ENCODE measurements at places on chromosomes 12 and 14.

- no peak for DNase-seq
These were observed 98.3 kb downstream of the LRRC74A start for GRCh38 chr14:76924371-76925096.

DNA sequence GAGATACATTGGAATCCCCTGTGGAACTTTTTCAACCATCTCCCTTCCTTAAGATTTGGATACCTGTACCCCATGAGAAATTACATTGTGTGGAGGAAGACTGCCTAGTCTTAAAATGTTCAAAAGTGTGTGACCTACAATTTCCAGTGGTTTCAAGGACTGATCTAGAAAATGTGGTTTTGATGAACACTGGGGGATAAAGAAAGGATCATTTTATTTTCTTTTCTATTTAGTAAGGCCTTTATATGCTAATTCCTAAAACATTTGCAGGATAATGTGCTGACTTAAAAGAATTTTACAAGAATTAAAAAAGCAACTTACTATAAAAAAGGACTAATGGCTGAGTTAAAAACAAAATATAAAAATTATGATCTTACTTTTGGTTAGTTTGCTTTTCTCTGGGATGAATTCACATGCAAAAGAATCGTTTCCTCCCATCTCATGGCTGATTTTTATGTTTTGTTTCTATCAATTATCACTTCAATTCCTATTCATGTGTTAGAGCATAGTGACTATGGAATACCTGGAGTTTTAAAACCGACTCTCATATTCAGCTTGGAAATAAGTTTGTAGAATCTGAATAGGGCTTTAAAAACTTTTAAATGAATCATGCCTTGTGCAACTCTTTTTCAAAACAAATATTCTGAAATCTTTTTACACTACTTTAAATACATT lies 39.9 kb upstream of the PYGL start:
- no peak for DNase-seq

GRCh38 chr14:86038387-86039042 lies 508.6 kb downstream of the FLRT2 start:
- no peak for DNase-seq

DNA sequence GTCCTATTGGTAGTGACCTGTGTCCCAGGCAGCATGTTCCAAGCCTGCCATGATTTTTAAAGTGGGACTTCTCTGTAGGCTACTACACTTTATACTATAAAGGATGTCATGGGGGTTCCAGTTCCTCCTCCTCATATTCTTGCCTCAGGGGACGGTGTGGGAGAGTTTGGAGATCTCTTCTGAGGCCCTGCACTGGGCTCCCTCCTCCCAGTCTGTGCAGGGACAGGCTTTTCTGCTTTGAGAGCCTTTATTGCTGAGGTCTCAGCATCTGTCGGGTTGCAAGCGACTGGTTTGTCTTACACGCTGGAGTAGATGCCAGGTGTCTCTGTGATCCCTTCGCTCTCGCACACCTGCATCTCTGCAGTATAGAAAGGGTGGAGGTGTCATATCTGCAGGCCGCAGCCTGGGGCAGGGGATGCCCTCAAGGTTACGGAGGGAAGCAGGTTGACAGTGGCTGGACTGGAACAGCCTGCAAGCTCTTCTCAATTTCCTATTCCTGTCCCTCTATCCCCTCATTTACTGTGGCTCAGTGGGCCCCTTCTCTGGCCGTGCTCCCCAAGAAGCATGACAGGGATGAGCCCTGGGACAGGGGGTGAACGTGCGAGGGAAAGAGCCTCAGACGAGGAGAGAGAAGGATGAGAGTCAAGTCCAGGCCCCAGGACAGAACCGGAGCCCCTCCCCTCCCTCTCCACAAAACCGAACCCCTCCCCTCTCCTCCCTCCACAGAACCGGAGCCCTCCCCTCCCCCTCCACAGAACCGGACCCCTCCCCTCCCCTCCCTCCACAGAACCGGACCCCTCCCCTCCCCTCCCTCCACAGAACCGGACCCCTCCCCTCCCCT lies 51.3 kb downstream of the SLC6A12 start:
- no peak for DNase-seq

DNA sequence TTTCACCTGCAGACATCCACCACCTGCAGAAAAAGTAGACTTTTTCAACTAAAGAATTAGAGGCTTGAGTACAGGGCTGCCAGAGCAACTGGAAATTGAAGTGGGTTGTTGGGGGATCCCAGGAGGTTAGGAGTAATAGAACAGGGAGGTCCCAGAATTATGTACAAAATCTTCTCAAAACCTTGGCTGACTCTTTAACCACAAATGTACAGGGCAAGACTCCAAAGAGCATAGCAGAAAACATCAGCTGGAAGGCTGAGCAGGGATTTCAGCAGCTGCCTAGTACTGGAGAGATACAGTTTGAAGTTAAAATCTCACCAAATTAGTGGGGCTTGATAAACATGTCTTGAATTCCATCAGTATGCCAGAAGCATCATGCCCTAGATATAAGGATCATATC lies 191.6 kb downstream of the CRADD start:
- no peak for DNase-seq

GRCh38 chr12:28603801-28604200 lies 413.5 kb downstream of the CCDC91 start:
- no peak for DNase-seq
